H9 (cell line): ENCODE measurements at places on chromosomes 11 and 22.

DNA sequence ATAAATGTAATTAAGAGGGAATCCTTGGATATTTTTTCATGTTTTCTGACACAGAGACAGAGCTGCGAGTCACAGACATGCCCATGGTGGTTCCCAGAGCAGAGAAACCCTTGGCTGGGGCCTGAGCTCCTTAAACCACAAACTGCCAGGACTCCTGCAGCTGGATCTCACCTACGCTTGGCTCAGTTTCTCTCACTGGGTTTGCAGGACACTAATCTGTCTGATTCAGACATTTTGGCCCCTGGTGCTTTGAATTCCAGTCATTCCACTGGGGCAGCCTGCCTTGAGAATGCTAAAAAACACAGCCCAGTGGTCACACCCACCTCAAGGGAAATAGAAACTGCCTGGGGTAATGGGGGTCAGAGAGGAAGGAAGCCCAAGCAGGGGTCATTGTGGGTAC lies 122.6 kb downstream of the CCDC81 start:
- no peak for DNase-seq

DNA sequence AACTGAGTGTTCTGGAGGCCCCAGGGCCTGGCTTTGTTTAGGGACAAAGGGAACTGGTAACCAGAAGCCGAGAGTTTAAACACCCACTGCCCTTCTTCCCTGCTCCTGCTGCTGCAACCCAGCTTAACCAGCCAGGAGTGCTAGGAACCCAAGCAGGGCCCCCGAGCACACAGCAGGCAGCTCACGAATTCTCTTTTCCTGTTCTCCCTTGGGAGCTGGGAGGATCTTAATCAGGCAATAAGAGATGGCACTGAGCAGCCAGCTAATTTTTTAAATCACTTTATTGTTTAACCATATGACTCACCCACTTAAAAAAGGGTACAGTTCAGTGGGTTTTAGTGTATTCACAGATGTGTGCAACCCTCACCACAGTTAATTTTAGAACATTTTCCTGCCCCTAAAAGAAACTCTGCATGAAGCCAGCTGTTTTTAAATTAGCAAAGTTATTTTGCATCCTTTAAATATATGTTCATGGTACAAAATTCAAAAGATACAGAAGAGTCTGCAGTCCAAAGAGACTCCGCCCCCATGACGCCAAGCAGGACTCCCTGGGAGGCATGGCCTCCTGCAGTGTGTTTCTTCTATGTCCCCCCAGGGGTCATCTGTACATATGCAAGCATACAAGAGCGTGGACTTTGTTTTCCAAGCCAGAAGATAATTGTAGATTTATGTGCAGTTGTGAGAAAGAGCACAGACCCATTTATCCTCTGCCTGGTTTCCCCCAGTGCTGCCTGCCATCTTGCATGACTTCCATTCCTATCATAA lies 18.9 kb upstream of the PPP6R3 start:
- no peak for DNase-seq

DNA sequence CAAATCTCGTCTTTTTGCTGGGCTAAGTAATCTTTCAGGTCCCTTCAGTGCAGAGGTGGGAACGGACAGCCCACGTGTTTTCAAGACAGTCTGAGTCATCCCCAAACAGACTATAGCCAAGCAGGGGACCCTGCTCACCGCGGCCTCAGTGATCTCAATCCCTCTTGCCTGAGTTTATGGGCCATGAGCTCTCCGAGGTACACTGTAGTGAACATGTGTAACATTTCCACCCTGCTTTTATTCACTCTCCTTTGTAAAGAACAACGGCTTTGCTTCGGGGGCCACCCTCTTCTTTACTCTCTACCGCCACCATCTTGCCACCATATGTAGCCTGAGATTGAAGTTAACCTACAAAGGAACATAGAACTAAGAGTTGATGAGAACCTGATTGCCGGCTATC lies 11.5 kb upstream of the KCTD14 start:
- DNase-seq = no peak

DNA sequence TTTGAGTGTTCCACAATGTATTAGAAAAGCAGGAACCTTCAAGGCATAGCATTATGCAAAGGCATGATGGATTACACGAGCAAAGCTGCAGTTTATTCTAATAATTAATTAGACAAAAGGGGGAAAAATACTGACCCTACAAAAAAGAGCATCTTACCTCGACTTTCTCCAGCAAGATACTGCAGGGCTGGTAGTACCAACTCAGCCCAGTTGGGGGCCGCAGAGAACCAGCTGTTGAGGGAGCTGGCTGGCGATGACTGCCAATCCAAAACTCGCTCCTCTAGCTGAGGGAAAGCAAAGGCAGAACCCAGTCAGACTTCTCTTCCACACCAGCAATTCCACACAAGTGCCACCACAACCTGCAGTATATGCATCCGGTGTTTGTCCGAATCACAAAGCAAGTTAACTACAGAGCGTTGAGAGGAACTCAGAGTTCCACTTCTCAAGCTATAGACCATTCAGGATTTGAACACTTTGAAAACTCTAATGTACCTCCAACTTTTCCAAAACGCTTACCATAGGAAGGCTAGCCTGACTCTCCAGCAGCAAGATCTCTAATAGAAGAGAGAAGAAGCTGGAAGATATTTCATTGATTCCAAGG lies 13.7 kb downstream of the NFRKB start:
- DNase-seq = peak; percentile 53

DNA sequence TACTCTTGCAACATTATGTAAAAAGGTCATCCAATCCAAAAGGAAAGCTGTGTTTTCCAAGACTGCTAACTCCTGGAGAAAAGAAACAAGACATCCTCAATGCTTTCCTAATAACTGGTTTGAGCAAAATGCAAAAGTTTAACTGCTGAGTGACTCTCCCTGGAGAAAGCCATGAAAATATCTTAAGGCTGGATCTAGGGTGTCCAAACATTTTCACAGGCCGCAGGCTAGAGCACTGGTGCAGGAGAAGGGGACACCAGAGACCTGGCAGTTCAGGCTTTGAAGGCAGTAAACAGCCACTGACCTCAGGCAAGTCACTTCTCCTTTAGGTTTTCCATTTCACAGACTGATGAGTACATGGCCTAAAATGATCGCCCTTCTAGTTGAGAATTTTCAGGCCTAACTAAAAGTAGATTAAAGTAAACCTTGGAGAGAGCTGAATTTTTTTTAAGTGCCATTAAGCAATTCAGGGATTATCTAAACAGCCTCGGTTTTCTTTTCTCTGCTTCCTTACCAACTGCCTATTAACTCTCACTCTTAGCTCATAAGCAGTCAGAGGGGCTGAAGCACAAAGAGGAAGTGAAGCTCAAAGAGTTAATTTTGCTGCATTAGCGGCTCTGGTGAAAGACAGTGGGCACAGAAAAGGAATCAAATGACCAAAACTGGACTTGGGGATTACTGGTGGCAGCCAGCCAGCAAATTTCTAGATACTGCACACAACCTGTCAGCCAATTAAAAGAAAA lies 2.3 kb downstream of the CHKA start:
- DNase-seq = no peak
